ENCODE measurements at places on chromosomes 3 and 15. TPM values are rescaled to one million over a fixed set of nuclear protein-coding genes. Genes with fewer than 3 reads are reported as not detected.

PARP3 gene
- 18.0 TPM for total RNA-seq

SCAMP5 gene
- total RNA-seq = 7.6 TPM

ZBTB11 gene
- total RNA-seq = 23.2 TPM

MUSTN1 gene
- 23.9 TPM for total RNA-seq

DGKG gene
- 2.1 TPM for total RNA-seq

NAALADL2 gene
- total RNA-seq = 36.9 TPM

CCDC80 gene
- 143 TPM for total RNA-seq

PLA2G4B gene
- total RNA-seq = 9.8 TPM

RTP1 gene
- not detected for total RNA-seq

MST1R gene
- 2.7 TPM for total RNA-seq

BAHD1 gene
- total RNA-seq = 17.2 TPM

NOX5 gene
- 0.45 TPM for total RNA-seq

NR1I2 gene
- not detected for total RNA-seq

SMCO1 gene
- not detected for total RNA-seq

GABRR3 gene
- total RNA-seq = not detected

PIGZ gene
- 5.4 TPM for total RNA-seq

PLSCR2 gene
- total RNA-seq = 0.71 TPM

CNTN6 gene
- 0.67 TPM for total RNA-seq

MOBP gene
- total RNA-seq = 3.8 TPM

THRB gene
- total RNA-seq = 13.2 TPM

KIF9 gene
- 6.5 TPM for total RNA-seq

CPNE9 gene
- total RNA-seq = not detected

CEMIP gene
- 9.9 TPM for total RNA-seq

UACA gene
- total RNA-seq = 251 TPM

TGM5 gene
- total RNA-seq = not detected

MEX3B gene
- total RNA-seq = 3.3 TPM

CAV3 gene
- total RNA-seq = not detected

PRC1 gene
- total RNA-seq = 5.7 TPM

TMCO5A gene
- not detected for total RNA-seq

CEP70 gene
- total RNA-seq = 41.0 TPM

PRR20G gene
- not detected for total RNA-seq

STRIT1 gene
- total RNA-seq = not detected

NR2F2 gene
- 242 TPM for total RNA-seq

SCAANT1 gene
- total RNA-seq = not detected

ITIH4 gene
- total RNA-seq = 16.3 TPM

SH2D7 gene
- not detected for total RNA-seq

FETUB gene
- total RNA-seq = not detected

RASL12 gene
- total RNA-seq = 23.0 TPM

HESX1 gene
- total RNA-seq = 0.89 TPM

SLC12A8 gene
- 2.5 TPM for total RNA-seq

SEMA3F gene
- 29.3 TPM for total RNA-seq

ZXDC gene
- total RNA-seq = 39.7 TPM

BTD gene
- 22.5 TPM for total RNA-seq

CNTN3 gene
- total RNA-seq = 3.7 TPM

GRM7 gene
- total RNA-seq = 2.1 TPM

TMC3 gene
- total RNA-seq = 0.13 TPM

ACKR4 gene
- 3.1 TPM for total RNA-seq

SPSB4 gene
- total RNA-seq = 0.36 TPM

PGBD4 gene
- total RNA-seq = 1.9 TPM

SLC12A1 gene
- total RNA-seq = not detected

RBPMS2 gene
- 14.2 TPM for total RNA-seq

All from sciatic nerve (tissue), 2 donors.